Articular chondrocyte of knee joint (primary cell): ENCODE measurements at places on chromosomes 16 and 17. TPM values are rescaled to one million over a fixed set of nuclear protein-coding genes. Genes with fewer than 3 reads are reported as not detected.

Gene ABCA6
- total RNA-seq: 9.4 and 11.9 TPM in 2 replicates

Gene TVP23C
- 47.3 and 68.7 TPM in 2 replicates for total RNA-seq

Gene TNFRSF17
- not detected in 2 replicates for total RNA-seq

Gene HBA1
- total RNA-seq: not detected in 2 replicates
